A673 (cell line): ENCODE measurements at places on chromosomes 2 and 18.

DNA sequence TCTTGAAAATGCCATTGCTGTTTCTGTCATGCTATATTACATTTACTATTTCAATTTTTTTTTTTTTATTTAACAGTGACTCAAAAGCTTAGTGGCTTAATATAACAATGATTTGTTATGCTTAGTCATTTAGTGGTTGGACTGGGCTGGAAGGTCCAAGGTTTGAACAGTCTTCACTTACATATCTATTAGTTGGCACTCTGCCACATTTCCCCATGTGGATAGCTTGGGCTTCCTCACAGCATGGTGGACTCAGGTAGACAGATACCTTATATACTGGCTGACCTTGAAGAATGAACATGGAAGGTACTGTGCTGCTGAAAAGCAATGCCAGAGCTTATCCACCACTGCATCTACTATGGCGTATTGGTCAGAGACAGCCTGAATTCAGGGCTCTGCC lies 909.5 kb upstream of the SOX11 start:
- DNase-seq, result no peak

- no peak for DNase-seq
Observed at GRCh38 chr2:43376523-43377198, 150.3 kb upstream of the ZFP36L2 start.

- no peak for DNase-seq
Observed at GRCh38 chr2:113974727-113975126, 84.8 kb downstream of the ACTR3 start.

DNA sequence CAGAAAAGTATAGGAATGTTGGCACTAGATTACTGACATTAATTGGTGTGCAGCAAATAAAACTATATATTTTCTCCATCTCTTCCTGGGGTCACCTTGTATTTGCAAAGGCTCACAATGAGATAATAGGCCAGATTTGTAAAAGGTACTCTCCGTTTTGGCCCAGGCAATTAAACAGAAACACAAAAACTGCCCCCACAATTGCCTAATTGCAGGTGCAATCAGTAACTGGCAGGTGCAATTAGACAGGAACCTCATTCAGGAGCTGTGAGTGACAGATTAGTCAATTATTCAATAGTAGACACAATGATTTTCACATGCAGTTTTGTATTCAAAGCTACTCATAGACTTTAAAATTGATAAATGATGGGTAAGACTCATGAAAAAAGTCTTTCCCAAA lies 451.4 kb upstream of the ID2 start:
- no peak for DNase-seq

DNA sequence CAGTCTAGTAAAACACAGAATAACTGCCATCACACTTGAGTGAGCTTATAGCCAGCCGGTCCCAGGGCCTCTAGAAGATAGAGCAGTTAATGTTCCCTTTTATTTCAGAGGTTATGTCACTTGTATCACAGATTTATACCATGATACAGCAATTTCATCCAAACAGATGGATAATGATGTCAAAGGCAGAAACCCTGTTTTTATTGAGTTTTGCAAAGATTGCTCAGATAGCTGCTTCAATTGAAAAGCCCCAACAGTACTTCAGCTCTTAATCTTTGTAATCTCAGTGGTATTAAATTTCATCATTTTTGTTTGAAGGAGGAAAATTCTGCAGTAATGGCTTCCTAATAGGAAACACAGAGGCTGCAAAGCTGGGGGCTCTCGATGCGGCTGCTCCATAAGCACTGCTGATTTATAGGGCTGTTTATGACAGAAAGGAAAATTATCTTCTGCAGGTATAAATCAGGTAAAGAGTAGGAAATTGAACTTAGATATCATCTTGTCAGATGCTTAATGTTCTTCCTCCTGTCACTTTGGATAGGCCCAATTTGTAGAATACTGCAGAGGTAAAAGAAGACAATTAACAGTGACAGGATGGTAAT lies 112.3 kb downstream of the LNPK start:
- DNase-seq, result peak; percentile 9
